SIG-M5 (cell line): ENCODE measurements at places on chromosomes 4 and X.

GRCh38 chr4:137474711-137475301 lies 57.5 kb downstream of the PCDH18 start:
- no peak for DNase-seq

DNA sequence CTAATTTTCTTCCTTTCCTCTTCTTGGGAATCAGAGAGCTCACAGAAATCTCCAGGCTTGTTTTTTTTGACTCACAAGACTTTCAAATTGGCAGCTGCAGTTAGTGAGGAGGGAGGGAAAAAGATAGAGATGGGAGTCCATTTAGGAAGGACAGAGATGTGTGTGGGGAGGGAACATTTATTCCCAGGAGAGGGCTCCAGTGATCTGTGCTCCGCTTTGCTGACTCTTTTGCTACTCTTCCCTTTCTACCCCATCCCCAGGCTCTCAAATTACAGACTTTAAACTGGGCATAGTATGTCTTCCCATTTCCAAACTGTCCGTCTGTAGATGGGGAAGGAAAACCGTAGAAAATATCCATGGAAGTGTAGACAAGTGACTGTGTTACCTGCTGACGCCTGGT lies 39.1 kb upstream of the UCP1 start:
- no peak for DNase-seq

- no peak for DNase-seq
Measured at GRCh38 chr4:81756973-81757372, 285.3 kb upstream of the RASGEF1B start.

- no peak for DNase-seq
Measured at GRCh38 chrX:38341442-38341841, 11.0 kb upstream of the OTC start.

DNA sequence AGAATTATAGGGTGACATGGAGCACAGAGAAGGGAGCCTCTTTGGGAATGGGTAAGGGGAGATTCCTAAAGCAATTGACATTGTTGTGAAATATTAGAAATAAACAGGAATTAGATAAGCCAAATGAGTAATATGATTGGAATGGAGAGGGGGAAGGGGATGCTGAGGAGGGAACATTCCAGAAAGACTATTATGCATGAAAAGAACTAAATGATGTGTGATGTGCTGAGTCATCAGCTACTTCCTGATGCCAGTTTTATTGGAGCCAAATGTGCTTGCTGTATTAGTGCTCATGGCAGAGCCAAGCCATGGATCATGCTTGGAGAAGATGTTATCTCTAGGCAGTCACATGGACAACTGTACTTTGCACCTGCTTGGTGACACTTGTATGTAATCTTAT lies 189.0 kb upstream of the HCCS start:
- no peak for DNase-seq

GRCh38 chr4:34293459-34293858 lies 1950.9 kb downstream of the ARAP2 start:
- no peak for DNase-seq

GRCh38 chrX:30653415-30654131 lies at the start of gene GK:
Gene GK (plus strand): TSS chrX:30653423. CDS start chrX:30653538, 115 bp downstream.
- DNase-seq = no peak

DNA sequence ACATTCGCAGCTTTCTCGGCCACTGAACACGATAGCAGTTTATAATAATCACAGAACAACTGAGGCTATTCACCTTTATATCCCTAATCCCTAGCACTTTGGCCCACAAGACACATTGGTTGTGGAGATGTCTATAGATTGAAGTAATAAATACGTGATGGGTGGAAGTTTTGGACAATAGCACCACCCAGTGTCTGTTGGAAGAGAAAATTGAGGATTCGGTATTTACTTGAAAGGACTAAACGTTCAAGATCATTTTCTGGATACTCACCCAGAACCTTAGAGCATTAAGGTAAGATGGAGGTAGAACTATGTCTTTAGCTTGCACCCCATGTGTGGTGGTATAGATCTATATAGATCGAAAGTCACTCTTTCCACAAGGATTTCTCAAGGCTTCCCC lies 787 bp upstream of the TMSB15A start:
- no peak for DNase-seq

DNA sequence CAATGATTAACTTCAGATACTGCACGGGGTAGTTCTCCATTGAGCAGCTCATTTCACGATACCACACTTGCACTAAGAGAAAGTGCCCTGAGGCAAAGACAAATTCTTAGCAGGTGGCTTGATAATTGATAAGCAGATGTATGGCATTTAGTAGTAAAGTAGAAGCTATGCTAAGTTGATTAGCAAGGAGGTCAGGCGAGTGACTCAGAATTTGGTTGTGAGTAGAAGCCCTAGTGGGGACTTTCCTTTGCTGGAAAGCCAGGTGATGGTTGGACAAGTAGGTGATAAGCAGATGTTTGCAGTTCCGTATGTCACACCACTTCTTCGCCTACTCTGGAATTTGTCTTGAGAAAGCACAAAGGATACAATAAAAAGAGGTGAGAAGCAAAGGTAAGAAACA lies 58.7 kb downstream of the TLL1 start:
- DNase-seq = no peak

DNA sequence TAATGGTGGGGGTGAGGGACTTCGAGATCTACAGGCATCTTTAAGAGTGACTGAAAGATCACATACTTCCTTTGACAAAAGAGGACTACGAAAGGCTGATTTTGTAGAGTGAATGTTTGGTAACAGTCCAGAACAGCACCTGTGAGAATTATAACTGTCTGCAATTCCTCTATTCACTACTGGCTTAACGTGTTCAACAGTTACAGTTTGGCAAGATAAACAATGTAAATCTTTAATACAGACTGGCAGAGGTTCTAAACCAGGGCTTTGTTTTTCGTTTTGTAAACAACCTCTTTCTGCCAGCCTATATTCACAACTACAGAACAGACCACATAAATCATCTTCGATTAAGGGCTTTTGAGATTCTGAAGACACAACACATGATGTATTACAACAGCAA lies 66.9 kb downstream of the NCAPG start:
- DNase-seq = no peak

- no peak for DNase-seq
Measured at GRCh38 chr4:1873776-1874175, 2.6 kb downstream of the NSD2 start.

DNA sequence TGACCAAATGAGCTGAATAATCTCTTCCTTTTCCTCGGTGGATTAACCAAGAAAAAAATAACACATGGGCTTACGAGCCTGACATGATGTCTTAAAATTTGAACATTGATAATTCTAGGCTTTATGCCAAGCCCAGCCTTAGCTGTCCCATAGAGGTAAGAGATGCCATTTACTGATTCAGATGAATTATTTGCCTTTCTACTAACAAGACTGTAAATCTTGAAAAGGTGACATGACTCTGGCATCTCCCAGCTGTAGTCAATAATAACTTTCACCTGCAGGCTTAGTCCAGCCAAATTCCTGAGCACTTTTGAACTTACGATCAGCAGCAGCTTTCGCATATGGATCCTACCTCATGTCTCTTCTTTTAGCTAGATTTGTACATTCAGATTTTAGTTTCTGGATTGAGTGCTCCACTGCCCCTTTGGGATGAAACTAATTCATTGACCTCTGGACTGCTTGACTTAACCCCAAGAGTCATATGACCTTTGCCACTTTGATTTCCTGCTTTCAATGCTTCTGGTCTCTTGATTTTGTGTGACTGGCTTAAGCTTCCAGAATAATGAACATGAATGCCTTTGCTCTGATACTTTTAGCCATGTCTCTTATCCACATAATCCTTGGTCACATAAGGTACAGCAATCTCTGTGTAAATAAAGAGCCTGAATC lies 876.4 kb upstream of the SLIT2 start:
- no peak for DNase-seq

- DNase-seq = no peak
Measured at GRCh38 chrX:115367455-115367854, 77.9 kb downstream of the LUZP4 start.

DNA sequence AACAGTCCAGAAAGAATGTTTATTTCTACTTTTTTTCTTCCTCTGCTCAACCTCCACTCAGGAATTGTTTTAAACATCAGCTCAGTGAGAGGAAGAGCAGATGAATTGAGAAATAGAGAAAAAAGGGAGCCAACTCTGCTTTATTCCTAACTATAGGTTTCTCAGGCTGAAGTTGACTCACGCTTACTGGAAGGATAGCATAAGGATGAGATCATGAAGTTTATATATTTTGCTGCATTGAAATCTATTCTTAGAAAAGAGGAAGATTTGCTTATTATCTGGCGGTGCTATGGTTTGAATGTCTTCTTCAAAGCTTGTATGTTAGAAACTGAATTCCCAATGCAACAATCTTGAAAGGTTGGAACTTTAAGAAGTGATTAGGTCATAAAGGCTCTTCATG lies 1673.4 kb upstream of the PCDH7 start:
- no peak for DNase-seq

- no peak for DNase-seq
Measured at GRCh38 chrX:124573468-124573867, 227.1 kb downstream of the SH2D1A start.

- no peak for DNase-seq
Measured at GRCh38 chrX:119455264-119455663, 13.0 kb upstream of the SLC25A5 start.

DNA sequence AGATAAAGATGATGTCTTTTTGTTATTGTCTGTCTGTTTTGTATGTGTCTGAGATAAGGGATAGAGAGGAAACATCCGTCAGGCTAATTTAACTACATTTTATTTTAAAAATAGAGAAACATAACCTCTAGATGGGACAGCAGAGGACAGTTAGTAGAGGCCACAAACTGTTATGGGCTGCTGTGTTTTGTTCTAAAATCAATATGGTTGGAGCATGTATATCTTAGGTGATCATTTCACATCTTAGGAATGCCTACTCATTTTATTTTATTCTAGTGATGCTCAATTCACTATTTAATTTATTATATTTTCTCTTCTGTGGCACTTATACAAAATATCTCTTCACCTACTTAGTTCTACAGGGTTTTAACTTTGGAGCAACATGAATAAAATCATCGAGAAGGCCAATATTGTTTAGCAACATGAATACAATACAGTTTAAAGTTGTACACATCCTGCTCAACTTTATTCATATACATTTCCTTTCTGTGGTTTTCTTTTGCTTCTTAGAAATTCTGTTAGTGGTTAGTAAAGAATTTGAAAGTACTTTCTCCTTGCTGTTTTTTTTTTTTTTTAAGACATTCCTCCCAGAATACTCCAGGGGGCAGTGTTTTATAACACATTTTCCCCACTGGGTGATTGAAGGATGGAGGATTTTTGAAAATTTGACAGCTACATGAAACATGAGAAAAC lies 392.9 kb downstream of the UNC5C start:
- DNase-seq = no peak

- DNase-seq = no peak
Measured at GRCh38 chr4:41334182-41334581, 77.5 kb downstream of the UCHL1 start.

GRCh38 chr4:48346594-48346993 lies 5.3 kb downstream of the SLAIN2 start:
- DNase-seq = no peak

- DNase-seq = no peak
Measured at GRCh38 chrX:68199062-68199848, 234.0 kb downstream of the OPHN1 start.

- no peak for DNase-seq
Measured at GRCh38 chrX:41350976-41351569, 17.1 kb downstream of the DDX3X start.

DNA sequence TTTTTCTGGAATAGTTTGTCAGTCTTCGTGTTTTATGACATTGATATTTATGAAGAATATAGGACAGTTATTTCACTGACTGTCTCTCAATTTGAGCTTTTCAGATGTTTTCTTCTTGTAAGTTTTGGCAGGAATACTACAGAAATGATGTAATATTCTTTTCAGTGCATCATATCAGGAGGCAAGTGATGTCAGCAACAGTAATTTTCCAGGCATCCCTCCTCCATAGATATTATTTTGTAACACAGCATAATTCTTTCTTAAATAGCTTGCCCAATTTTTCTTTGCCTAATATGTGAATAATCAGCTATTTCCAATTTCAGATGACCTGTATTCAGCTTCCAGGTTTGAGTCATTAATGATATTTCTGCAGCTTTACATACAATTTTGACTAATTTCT lies 211.1 kb downstream of the ADGRL3 start:
- DNase-seq = no peak

- no peak for DNase-seq
Measured at GRCh38 chr4:56217343-56217890, 169.9 kb downstream of the AASDH start.

GRCh38 chr4:24473309-24473721 lies 111.0 kb downstream of the DHX15 start:
- DNase-seq = no peak

DNA sequence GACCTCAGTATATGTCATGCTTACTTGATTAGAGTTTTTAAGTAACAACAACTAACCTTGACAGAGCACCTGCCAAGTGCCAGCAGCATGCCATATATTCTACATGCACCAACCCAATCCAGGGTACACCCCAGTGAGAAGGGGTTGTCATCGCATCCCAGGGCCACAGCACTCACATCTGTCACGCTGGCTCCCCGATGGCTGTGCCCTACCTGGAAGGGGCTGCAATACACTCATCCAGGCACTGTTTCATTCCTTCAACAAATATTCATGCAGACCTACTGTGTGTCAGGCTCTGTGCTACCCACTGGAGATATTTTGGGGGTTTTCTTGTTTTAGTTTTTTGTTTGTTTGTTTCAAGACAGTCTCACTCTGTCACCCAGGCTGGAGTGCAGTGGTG lies 49.5 kb downstream of the PPP2R2C start:
- DNase-seq = no peak

- DNase-seq = no peak
Measured at GRCh38 chr4:96675416-96675815, 835.5 kb downstream of the PDHA2 start.

DNA sequence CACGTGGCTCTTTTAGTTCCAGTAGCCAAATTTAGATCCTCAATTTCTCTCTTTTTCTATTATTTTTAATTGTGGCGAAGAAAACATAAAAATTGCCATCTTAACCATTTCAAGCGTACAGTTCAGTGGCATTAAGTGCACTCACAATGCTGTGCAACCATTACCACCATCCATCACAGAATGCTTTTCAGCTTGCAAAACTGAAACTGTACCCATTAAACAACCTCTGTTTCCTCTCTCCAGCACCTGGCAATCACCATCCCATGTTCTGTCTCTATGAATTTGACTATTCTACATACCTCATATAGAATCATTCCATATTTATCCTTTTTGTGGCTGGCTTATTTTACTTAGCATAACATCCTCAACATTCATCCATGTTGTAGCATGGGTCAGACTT lies 74.9 kb downstream of the METTL14 start:
- DNase-seq = no peak

GRCh38 chrX:112510629-112511028 lies 169.1 kb downstream of the LHFPL1 start:
- DNase-seq = no peak

- no peak for DNase-seq
Measured at GRCh38 chr4:80062527-80062926, 10.5 kb downstream of the ANTXR2 start.

- no peak for DNase-seq
Measured at GRCh38 chr4:42683393-42683792, 26.5 kb upstream of the ATP8A1 start.

GRCh38 chr4:129322920-129323319 lies 227.0 kb downstream of the C4orf33 start:
- DNase-seq = no peak
